ENCODE measurements at places on chromosomes 4 and X.

- DNase-seq: no peak
Measured at GRCh38 chr4:70722199-70722791, 531 bp downstream of the RUFY3 start.

DNA sequence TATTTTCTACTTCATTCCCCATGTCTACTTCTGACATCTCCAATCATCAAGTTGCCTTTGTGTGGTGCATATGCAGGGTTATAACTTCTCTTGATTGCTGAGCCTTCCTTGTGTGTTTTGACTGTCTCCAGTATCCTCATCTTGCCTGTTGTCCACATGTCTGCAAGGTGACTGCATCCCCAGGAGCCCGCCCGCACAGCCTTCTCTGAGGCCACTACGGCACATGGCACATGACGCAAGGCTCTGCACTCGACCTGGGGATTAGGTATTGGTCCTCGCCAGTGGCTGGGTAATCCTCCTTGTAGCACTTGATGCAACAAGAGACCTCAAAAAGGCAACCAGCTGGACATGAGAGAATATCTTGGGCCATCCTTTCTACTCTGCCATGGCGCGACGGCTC is 122.6 kb downstream of the SORBS2 start:
- no peak for DNase-seq

GRCh38 chr4:37358748-37359147 is 114.2 kb downstream of the NWD2 start:
- DNase-seq: no peak

- no peak for DNase-seq
Measured at GRCh38 chrX:46716796-46717195, 42.1 kb downstream of the SLC9A7 start.

- DNase-seq: peak; percentile 40
Measured at GRCh38 chr4:150078041-150078578, at the start of gene DCLK2. DCLK2 (plus strand) TSS chr4:150078445; CDS start chr4:150079028, 583 bp downstream.

GRCh38 chr4:163317110-163317509 is 15.3 kb downstream of the NPY1R start:
- no peak for DNase-seq

DNA sequence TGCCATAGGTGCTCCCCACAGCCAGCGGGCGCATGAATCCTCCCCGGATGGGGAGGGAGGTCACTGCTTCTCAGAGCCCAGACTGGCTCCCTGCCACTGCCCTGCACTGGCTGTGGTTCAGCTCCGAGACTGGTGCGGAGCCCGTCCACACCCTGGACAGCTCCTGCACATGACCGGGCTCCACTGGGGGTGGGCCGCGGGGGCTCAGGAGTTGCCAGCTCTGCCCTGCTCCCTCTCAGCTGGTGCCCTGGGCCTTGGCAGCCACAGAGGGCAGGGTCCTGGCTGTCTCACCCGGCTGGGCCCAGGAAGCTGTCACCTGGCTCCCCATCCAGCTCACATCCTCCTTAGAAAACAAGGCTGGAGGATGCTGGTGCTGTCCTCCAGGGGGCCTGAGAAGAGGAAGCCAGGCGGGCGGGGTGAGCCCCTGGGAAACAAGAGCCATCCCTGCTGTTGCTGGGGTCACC is 64.9 kb upstream of the ADRA2C start:
- DNase-seq: no peak

DNA sequence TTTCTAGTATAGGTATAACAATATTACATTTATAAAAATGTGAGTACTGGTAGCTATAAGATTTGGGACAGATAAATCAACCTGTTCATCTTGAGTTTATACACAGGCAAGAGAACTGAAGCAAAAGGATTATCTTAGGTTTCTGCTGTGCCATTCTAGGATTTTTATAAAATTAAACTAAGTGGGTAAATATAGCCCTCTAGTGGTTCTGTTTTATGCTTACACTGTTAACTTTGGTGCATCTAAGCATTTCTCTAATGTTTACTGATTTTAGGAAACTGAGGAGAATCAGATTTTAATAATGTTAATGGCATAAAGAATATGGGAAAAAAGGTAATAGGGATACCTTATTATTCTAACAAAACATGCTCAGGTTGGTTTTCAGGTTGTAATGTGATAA is 1.1 kb upstream of the RRH start:
- DNase-seq: no peak

DNA sequence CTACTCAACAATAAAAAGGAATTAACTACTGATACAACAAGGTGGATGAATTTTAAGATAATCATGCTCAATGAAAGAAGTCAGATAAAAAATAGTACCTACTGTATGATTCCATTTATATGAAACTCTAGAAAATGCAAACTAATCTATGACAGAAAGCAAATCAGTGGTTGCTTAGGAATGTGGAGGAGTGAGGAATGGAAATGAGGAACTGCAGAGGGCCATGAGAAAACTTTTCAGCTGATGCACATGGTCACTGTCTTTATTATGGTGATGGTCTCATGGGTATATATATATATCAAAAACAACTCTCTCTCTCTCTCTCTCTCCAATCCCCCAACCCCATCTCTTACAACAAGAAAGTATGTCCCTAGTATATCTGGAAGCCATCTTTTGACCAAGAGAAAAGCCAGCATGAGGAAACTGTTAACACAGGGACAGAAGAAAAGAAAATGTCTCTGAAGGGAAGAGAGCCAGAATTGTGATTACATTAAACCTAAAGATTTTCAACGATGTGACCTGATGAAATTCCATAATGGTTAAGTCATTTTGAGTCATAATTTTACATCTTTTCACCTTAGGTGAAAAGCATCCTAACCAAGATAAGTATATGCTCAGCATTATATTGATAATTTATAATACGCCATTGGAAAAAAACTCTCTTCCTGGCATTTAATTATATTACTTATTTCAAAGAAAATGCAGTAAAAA is 8.5 kb upstream of the NFKB1 start:
- no peak for DNase-seq

- no peak for DNase-seq
Measured at GRCh38 chrX:153693216-153694086, 5.7 kb downstream of the SLC6A8 start.
